Kidney tubule cell (primary cell): ENCODE measurements at places on chromosomes 4 and X.

- no peak for DNase-seq
Measured at GRCh38 chrX:71109051-71109450, 2.3 kb downstream of the IL2RG start.

DNA sequence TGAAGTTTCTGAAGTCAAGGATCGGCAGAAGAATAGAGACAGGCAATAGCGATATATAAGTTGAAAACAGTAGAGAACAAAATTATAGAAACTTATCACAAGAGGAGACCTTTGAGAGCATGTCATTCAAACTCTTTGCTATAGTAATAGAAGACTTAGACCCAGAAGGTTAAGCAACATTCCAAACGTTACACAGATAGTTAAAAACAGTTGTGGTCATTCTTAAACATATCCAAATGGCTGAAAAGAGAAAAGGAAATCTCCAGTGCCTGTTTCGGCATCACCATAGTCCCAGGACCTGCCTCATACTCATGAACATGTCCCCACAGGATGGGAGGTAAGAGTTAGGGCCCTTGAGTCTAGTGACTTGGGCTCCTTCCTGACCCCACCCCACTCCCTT, 258.1 kb upstream of the NOCT start:
- no peak for DNase-seq

DNA sequence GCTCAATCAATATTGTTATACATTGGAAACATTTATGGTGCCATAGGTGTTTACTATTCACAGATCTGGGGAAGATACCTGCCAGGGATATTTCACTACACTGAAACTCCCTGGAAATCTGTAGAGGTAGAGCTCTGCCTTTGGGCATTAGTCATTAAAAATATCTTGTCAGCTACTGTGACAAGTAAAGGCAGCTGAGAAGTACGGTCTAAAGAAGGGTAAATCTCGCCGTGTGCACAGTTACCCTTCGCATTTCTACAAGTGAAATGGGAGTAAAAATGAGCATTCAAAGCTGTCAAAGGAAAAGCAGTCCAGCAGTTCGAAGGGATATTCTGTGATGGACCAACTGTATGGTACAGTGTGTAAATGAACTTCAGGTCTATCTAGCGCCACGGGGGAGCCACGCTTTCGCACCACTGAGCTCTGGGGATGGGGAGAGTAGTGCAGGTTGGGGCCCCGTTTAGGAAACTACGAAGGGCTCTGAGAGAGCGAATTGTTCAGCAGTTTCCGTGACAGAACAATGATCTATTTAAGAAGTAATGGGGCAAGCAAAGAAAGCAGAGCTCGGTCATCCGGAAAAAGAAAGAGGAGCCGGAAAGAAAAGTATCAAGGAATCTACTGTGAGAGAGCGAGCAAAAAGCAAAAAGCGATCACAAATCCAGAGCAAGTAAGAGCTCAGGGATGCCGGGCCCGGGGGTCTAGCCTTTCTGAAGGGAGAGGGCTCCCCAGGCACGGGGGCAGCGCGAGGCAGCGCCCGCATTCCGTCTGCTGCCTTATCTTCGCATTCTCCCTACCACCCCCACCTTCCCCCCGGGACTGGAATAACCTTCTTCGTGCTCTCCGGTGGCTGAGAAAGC, 646 bp downstream of the TIGD4 start:
- DNase-seq, result peak; percentile 62

- no peak for DNase-seq
Measured at GRCh38 chrX:2828344-2828958, at the start of gene GYG2. TSS of gene GYG2 (plus strand) at chrX:2828930. CDS start at chrX:2830189, 1,259 bp downstream.

GRCh38 chr4:125828346-125828745, 513.6 kb downstream of the FAT4 start:
- DNase-seq, result no peak

- no peak for DNase-seq
Measured at GRCh38 chr4:111499291-111499690, 646.0 kb upstream of the FAM241A start.

DNA sequence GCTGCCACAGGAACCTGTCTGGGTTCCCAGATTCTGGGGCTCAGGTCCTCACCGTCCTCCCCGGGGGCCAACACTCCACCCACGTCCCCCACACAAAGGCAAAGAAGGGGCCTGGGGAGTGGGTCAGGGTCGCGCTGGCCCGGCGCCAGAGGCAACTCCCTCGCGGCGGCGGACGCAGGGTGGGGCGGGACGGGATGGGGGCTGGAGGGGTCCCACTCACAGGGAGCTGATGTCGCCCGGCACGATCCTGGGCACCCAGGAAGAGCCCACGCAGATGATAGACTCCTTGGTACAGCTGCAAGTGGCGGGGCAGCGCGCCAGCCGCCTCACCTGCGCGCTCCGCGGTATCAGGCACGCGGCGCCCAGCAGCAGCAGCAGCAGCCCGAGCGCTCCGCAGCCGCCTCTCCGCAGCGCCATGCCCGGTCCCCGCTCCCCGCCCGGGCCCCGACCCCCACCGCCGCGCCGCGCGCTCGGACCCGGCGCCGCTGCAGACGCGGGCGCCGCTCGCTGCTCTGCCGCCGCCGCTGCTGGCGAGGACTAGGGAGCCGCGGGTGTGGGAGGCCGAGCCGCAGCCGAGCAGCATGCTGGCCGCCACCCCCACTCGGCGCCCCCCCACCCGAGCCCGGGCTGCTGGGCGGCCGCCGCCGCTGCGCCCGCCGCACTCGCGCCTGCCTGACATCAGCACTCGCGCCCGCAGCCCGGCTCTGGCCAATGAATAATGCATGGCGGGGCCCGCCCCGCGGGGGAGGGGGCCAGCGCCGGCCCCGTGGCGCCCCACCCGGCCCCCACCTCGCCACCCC, at the start of gene LGI2:
Gene LGI2, minus strand, starts transcription at position 670 of the 800 bp plus-strand sequence. Its CDS starts 253 bp downstream, at position 417.
- peak; percentile 15 for DNase-seq

GRCh38 chrX:150269605-150270254, 93.4 kb upstream of the MAMLD1 start:
- DNase-seq, result peak; percentile 86

GRCh38 chrX:79336869-79337815, 30.0 kb downstream of the ITM2A start:
- DNase-seq, result no peak

DNA sequence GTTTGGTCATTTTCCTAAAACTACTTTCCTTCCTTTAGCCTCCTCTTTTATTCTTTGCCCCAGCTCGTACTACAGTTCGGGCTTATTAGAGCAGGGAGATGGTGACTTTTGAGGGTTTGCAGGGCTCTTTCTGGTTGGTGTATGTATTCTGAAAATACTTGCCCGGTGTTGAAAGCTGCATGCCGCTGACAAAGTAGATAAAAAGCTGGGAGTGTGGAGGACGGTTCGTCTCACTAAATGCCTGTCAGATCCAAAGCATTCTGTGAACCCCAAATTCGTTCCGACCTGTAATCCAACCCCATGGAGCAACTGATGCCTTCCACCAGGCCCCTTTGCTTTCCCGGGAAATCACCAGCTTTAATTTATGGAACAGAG, 19.2 kb downstream of the TRIM2 start:
- no peak for DNase-seq

DNA sequence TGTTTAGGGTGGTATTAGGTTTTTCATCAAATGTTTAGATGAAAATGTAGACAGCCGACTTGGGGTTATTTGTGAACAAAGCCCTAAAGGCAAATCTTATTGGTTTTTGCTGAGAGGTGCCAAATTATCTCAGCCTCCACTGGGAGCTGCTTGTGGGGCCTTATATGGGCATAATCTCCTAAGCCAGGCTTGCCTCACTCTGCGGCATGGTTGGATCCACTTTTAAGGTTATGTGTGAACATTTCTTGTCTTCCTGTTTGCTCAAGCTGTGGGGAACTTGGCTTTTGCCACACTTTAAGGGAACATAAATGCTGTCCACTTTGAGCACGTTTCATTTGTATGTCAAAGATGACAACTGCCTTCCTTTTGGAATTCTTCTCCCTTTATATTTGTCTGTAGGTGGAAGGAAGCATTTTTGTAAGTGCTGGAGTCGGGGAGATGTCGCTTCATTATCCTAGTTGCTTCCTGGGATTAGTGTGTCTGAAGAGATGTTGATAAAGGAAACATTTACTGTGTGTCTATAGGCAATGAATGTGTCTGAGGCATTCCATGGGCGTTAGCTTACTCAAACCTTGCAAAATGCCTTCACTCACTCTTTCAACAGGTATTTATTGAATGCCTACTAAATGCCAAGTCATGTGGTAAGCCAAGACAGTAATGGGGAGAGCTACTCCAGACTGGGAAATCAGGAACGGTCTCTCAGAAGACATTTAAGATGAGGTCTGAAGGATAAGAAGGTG, 78.3 kb downstream of the SLC9A6 start:
- no peak for DNase-seq

DNA sequence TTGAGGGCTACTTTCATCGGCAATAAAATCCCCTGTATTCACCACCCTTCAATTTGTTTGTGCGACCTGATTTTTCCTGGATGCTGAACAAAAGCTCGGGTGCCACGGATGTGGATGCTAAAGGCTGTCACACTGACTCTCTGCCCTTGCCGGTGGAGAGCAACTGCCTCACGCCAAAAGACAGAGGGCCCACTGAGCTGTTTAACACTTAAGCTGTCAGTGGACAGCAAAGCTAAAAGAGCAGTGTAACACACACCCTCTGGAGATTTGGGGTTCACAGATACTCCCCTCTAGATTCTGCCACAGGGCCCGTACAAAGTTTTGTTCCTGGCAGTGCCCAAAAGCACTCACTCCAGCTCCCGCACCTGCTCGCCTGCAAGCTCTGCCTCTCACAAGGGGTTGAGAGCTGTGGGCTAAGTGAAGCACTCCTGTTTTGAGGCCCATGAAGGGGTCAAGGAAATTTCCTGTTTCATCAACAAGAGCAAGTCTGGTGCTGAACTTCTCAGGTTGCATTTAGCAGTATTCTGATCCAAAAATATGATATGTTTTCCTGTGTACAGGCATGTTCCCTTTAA, 1571.9 kb downstream of the ADGRL3 start:
- no peak for DNase-seq

GRCh38 chr4:88144866-88145300, 13.6 kb downstream of the ABCG2 start:
- no peak for DNase-seq

GRCh38 chrX:116232833-116233232, 62.3 kb downstream of the AGTR2 start:
- DNase-seq, result peak; percentile 72

GRCh38 chrX:141969706-141970105, 66.0 kb downstream of the MAGEC1 start:
- no peak for DNase-seq

DNA sequence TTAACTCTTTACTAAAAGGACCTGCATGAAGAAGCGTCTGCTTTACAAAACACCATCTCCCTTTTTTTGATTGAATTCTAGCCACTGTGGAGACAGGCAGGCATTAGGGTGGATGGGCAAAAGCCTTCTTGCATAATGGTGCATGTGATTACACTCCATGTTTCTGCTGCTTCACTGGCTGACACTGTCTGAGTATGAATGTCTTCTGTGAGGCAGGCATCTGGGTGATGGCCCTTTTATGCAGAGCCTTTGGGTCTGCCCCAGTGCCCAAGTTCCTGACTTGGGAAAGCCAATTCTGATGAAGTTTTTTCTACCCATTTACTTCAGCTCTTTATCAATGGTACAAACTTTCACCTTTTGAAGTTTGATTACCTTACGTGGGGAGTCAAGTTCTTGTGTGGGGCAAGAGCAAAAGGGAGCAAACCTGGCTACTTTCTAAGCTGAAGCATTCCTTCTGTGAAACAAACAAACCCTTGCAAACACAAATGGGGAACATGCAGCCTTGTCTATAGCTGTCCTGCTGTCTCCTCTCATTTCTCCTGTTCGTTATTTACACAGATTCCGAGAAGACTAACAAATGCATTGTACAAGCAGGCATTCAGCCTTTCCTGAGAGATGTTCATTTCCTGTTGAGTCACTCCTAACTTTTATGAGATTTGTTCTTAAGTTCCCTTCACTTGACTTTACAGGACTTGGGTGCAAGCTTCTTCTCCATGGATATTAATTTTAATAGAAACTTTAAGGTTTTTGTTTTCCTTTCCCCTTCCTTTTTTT, 301.9 kb downstream of the TLL1 start:
- peak; percentile 3 for DNase-seq

DNA sequence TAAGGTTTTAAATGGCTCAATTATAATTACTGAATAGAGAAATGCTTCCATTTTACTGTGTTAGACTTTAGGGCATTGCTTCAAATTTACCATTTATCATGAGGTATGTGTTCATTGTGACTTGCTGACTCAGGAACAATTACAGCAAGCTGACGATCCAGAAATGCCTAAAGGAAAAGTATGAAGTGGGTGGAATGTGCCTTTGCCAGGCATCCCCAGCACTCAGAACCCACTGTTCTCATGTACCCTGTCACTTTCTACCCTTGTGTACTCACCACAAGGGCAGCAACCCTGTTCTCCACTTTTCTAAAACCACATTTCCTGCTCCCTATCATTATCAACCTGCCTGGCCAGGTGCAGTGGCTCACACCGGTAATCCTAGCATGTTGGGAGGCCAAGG, 41.5 kb downstream of the QRFPR start:
- no peak for DNase-seq

DNA sequence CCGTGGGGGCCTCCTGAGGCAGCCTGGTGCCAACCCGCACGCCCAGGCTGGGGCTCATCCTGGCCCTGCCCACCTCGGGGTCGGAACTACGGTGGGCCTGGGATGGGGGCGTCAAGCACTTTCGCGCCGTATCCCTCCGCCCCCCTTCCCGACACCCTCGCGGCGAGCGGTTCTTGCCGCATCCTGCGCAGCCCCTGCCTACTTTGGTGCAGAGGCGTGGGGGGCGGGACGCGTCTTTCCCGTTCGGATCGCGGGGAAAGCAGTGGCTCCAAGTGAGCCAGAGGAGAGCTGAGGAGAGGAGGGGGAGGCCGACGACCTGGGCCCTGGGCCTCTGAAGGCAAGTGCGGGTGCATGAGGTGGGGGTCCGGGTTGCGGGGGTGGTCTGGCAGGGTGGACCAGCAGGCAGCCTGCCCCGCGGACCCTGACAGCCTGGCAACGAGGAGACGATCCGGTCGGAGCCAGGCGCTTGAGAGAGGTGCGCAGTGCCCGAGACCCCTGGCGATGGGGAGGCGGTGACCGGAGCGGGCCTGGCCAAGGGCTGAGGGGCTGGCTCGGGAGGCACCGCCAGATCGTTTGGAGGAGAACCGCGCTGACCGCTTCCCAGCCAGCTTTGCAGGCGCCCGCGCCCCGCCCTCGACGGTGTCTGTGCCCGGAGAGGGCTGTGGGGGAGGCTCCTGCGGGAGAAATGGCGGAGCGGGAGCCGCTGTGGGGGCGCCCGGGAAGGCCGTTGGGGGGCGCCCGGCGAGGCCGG, at the start of gene GPRASP2:
Gene GPRASP2, plus strand, starts transcription at position 233 of the 751 bp plus-strand sequence. CDS start 2,422 bp downstream, outside the sequence.
- DNase-seq, result peak; percentile 18
